ENCODE measurements at places on chromosomes 3 and 15.

DNA sequence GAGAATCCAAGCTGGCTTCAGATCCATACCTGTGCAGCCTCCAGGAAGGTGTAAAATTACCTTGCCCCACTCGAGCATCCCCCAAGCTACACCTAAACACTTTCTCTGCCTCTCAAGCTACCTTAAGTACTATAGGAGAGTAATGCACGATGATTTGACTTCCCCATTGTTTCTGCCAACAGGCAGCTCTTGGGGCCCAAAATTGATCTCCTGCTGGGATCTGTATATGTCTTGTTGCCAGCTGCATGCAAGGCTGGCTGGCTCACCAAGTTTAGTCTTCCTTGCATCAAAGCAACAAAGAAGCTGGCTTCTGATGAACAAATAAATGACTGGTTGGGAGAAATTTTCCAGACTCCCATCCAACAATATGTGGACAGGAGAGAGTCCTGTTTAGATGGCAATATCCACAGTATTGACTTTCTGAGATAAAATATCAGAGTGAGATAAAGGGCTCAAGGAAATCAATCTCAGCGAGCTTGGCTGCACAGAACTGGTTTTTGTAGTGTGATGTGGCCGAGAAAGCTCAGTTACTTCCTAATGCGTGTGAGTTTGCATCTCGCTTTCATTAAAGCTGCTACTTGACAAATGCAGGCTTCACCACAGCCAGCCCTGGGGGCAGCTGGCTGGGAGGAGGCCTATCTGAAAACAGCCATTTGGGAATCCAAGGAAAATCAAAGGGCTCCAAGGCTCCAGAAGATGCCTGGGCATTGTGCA lies 140.7 kb downstream of the MINAR1 start:
- no peak overlapping the region for H3K27ac ChIP-seq
- H3K36me3 ChIP-seq: no peaks in the 10 kb centered on the region
- H3K27me3 ChIP-seq: peaks cover 10% of the 10 kb centered on the region
- H3K4me3 ChIP-seq: no peak overlapping the region
- DNase-seq: no peak

GRCh38 chr15:31609258-31609681 lies 282.6 kb downstream of the KLF13 start:
- H3K4me3 ChIP-seq: no peak overlapping the region
- no peaks in the 10 kb centered on the region for H3K27me3 ChIP-seq

GRCh38 chr3:12356175-12356574 lies 67.3 kb downstream of the PPARG start:
- peaks cover 22% of the 10 kb centered on the region for H3K27me3 ChIP-seq
- no peak overlapping the region for H3K4me3 ChIP-seq
- no peak overlapping the region for H3K27ac ChIP-seq
- H3K36me3 ChIP-seq: no peaks in the 10 kb centered on the region
- no peak for DNase-seq

- no peaks in the 10 kb centered on the region for H3K27me3 ChIP-seq
- H3K4me1 ChIP-seq: no peaks in the 10 kb centered on the region
- no peaks in the 10 kb centered on the region for H3K36me3 ChIP-seq
- DNase-seq: no peak
Measured at GRCh38 chr3:162217647-162218046, 721.0 kb downstream of the OTOL1 start.

- H3K27ac ChIP-seq: no peak overlapping the region
- H3K4me3 ChIP-seq: no peak overlapping the region
- peaks cover 9% of the 10 kb centered on the region for H3K36me3 ChIP-seq
Measured at GRCh38 chr3:168044049-168044448, 51.7 kb downstream of the GOLIM4 start.

DNA sequence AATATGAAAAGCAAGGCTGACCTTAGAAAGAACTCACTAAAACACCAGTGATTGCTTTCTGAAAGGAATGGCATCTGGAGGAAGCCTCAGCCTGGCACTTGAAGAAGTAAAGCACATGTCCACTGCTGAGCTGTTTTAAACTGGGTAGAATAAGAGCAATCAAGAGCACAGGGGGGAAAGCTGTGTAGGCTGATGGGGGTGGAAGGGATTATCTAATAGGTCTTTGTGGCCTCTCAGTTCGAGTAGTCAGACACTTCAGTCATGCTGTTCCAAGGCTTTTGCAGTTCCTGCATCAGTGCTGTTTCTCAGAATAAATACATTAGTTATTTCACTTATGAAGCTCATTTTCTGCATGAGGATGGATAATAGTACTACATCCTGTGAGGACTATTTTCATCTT lies 22.6 kb downstream of the CCDC191 start:
- peaks cover 16% of the 10 kb centered on the region for H3K36me3 ChIP-seq
- no peak overlapping the region for H3K27ac ChIP-seq
- no peaks in the 10 kb centered on the region for H3K27me3 ChIP-seq
- H3K4me3 ChIP-seq: no peak overlapping the region

DNA sequence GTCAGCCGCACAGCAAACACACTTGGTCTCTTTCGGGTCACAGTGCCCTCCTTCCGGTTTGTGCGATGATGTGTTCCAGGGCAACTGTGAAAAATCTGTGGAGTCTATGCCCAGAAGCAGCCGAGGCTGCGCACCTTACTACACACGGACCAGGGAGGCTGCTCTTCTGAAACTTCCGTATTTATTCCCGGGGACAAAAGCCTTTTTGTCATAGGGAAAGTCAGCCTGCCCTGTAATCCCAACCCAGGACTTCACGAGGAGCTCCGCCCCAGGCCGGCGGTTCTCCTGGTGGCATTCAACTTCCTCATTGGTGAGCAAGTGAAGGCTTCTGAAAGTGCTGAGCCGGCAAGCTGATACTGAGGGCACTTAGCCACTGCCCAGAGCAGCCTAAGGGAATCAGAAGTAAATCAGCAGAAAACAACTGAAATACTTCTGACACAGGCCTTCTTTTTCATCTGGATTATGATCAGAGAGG lies 126.5 kb downstream of the FMN1 start:
- peaks cover 6% of the 10 kb centered on the region for H3K36me3 ChIP-seq
- no peaks in the 10 kb centered on the region for H3K27me3 ChIP-seq
- peak overlapping the region; percentile 88 for H3K4me3 ChIP-seq
- no peak for DNase-seq

DNA sequence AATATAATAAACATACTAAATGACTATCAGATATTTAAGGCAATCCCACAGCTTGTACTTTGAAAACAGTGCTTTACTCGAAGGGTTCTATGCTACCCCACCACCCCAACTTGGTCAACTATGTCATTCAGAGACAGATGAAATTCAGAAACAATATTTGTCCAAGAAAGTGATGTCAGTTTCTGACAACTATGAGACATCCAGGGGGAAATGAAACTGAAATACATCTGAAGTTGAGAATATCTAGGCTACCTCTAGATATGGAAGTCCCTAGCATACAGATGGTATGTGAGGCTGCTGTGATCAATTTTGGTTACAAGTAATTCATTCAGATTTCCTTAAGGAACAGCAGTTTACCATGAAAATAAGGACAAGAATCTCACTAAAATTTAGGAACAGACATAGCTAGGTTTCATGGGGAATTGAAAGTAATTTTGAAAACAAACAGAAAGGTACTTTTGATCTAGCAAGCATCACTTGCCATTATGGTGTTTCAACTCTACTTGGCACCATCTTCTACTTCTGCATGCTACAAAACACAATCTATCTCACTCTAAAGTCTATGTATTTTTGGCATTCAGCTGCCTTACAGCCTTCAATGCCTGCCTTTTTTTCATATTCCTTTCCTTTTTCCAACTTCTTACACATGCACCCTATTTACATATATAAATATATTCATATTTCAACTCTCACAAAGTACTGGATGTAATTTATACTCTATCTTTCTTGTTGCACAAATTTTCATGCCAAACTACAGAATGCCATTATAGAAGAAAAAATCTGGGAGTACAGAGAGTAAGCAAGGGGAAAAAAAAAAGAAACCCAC lies 21.7 kb downstream of the ATG3 start:
- H3K36me3 ChIP-seq: peaks cover 5% of the 10 kb centered on the region
- no peaks in the 10 kb centered on the region for H3K4me1 ChIP-seq
- H3K27ac ChIP-seq: no peak overlapping the region
- H3K27me3 ChIP-seq: no peaks in the 10 kb centered on the region
- no peak overlapping the region for H3K4me3 ChIP-seq

DNA sequence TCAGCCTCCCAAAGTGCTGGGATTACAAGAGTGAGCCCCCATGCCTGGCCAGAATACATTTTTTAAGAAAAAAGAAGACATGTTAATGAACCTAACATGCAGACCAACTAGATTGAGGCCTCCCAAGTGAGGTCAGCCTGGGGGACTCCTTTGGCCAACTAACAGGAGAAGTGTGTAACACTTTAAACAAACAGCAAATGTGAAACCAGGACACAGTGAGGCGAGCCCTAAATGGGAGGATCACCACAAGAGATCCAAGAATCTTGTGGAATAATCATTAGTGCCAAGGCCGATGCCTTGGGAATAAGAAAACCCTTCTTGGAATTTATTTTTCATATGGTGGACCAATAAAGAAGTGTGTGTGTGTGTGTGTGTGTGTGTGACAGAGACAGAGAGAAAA lies 73.9 kb downstream of the ATP10A start:
- H3K4me1 ChIP-seq: peaks cover 9% of the 10 kb centered on the region
- DNase-seq: no peak
- H3K27me3 ChIP-seq: no peaks in the 10 kb centered on the region
- H3K36me3 ChIP-seq: no peaks in the 10 kb centered on the region
- H3K4me3 ChIP-seq: no peak overlapping the region

- H3K36me3 ChIP-seq: no peaks in the 10 kb centered on the region
- DNase-seq: peak; percentile 34
- no peaks in the 10 kb centered on the region for H3K27me3 ChIP-seq
- H3K4me1 ChIP-seq: no peaks in the 10 kb centered on the region
Measured at GRCh38 chr3:126149256-126149902, 31.0 kb downstream of the ALDH1L1 start.

DNA sequence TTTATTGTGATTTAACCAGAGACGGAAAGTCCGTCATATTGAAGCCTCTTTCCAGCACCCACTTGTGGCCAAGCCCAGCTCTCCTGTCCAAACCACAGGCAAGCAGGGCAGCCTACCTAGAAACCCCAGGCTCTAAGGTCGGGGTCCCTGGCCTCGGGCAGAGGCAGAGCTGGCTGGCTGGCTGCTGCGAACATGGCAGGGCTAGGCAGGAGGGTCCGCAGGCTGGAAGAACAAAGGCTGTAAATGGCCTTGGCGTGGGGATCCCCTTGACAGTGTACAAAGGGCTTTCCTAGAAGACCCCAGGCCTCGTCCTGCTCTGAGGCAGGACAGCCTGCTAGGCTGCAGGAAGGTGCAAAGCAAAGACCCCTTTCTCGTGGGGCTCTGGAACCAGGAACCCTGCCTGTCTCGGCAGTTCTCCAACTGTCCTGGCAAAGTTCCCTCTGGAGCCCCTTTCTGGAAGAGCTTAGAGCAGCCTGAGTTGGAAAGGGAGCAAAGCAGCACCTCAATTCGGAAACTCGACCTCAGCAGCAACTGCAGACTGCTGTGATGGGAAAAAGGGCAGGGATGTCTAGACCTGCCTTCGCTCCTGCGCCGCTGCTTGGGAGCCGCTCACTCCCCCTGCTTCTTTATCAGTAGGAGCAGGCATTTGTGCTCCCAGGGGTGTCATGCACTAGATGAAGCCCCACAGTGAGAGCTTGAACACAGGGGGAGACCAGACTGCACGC lies 8.5 kb downstream of the CALML4 start:
- peak overlapping the region; percentile 12 for H3K27ac ChIP-seq
- H3K4me3 ChIP-seq: no peak overlapping the region
- DNase-seq: no peak
